ENCODE measurements at places on chromosomes 12 and 14.

DNA sequence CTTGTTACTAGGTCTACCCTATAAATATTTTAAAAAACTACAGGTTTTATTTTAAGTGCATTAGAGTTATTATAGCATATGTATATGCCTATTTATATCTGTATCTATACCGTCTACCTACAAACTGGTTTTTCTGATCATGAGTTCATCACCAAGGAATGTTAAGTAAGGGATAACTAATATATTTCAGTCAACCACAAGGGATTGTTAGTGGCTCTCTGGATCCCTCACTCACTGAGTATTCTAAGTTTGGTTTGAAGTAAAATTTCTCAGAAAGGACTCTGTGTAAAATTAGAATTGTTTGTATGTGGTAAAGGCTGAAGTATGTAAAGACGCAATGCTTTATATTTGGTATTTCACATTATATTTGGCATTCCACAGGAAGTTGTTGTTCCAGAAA, 4.8 kb downstream of the EPYC start:
- DNase-seq: no peak

- no peak for DNase-seq
These were observed 140.9 kb downstream of the TBX5 start for GRCh38 chr12:114265036-114265435.

DNA sequence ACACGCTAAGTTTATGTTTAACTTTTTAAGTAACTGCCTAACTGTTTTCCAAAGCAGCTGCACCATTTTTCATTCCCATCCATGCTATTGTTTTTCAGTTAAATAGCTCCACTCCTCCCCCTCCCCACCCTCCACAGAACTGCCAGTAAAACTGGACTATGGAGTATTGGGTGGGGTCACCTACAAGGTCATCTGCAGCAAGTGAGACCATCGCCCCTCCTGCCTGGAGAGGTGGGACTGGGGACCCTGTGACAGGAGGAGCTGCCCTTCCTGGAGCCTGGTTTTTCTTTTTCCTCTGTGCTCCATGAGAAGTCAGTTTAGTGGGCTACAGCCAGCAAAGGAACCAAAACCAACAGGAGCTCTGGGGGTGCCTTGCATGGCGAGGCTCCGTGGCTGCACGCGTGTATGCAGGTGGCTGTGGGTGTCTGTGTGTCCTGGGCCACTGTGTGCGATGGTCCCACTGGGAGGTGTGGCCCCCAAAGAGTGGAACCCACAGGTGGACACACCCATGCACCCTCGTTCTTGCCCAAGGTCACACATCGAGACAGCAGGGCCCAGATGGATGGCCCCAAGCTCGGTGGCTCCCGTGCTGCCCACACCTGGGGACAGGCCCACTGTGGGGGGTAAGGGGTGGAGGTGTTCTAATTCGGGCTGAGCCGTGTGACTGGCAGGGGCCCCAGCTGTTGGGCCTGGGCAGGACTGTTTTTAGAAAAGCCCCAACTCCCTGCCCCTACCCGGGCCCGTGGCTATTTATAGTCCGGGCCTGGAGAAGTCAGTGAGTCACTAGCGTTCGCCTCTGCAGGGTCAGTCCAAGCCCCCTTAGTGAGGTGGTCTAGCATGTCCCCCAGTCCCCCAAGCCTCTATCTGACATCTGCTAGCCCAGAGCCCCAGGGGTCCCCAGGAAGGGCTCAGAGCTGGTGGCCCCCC, 2.3 kb upstream of the ADSS1 start:
- DNase-seq: no peak

DNA sequence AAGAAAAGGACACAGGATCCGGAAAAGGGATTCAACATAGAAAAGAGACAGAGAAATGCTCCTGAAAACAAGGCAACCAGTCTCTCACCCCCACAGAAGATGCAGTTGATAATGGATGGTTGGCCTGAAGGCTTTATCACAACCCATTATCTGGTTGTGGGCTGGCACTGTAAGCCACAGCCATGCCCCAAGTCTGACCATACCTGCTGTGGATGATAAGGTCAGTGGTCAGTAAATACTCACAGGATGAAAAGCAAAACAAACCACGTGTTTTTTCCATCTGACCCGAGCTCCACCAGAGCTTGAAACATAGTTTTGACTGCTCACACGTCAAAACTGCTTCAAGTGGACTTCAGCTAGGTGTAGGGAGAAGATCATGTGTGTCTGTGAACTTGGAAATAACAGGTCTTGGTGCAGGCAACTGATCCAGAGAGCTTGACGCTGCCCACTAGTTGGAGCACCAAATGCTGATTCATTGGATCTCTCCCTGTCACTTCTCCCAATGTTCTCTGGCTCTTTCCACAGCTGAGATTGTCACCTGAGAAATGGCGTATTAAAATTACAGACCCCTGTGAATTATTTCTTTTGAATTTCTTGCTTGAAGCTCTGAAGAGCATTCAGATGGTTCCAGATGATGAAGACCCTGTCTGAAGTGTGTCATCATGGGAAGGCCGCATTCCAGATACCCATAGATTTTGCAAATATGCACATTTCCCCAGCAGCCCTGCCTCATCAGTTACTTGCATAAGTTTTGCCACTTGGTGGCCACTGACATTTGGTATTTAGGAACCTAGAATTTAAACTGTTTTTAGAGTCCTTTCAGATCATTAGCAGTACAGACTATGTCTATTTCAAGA, 8.5 kb downstream of the TMEM233 start:
- no peak for DNase-seq

DNA sequence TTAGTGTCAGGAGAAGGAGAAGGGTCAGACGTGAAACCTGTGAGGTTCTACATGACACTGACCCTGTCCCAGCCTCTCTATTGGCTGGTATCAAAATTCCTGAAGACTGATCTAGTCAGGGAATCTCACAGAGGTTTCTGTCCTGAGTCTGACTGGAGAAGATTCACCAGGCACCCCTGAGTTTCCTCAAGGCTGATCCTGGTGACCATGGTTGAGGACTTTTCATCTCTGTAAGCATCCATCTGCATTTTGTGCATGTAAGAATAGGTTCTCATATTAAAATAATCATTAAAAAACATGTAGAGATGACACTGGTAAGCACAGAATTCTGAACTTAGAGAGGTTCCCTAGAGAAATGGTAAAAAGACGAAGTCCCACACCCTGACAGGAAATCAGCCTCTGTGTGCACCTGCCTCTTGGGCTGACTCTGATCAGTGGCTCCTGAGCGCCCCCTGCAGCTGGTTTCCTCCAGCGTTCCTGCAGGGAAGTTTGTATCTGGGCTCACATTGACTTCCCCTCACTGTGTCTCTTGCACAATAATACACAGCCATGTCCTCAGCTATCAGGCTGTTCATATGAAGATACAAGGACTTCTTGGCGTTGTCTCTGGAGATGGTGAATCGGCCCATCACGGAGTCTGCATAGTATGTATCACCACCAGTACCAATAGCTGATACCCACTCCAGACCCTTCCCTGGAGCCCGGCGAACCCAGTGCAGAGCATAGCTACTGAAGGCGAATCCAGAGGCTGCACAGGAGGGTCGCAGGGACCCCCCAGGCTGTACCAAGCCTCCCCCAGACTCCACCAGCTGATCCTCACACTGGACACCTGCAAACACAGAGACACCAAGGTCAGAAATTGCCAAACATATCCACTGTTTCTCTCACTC, 991.9 kb downstream of the TMEM121 start:
- DNase-seq: peak; percentile 65

DNA sequence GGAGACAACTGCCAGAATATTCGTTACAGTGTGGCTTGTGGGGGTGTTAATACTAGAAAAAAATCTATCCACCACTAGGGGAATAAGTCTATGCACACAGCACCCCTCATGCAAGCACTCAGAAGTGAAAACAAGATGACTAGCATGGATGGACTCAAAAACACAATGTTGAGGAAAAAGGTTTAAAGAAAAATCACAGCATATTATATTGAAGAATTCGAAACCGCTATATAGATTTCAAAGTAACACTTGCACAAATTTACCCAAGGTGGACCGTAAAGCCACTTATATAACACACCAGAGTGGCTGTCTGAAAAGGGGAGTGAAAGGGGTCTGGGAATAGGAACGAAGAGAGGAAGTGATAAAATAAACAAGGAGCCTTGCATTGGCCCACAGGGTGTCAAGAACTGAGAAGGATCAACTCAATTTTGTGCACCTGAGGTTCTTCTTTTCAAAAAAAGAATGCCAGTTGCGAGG, 544 bp downstream of the ABCD4 start:
- no peak for DNase-seq

GRCh38 chr12:3363608-3364007, 127.4 kb upstream of the PRMT8 start:
- no peak for DNase-seq

DNA sequence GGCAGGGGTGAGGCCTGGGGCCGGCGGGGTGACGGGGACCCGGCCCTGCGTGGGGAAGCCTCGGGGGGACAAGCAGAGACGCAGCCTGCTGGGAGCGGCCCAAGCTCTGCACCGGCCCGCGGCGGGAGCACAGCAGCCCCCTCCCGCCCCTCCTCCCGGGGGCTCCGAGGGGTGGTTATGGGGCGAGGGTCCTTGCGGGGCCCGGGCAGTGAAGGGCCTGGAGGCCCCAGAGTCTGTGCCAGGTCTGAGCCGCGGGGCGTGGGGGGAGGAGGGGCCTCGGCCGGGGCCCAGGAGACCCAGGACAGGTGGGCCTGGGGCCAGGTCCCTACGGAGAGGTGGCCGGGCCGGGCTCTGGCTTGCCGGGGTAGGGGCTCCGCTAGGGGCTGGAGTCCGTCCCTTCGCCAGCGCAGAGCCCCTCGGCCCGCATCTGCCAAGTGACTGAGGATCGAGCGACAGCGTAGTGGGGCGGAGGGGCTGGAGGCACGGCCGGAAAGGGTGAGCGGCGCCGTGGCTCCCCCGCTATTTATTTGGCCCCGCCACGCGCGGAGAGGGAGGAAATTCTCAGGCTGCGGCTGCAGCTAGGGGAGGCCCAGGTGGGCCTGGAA, 495 bp downstream of the TMEM121 start:
- no peak for DNase-seq

DNA sequence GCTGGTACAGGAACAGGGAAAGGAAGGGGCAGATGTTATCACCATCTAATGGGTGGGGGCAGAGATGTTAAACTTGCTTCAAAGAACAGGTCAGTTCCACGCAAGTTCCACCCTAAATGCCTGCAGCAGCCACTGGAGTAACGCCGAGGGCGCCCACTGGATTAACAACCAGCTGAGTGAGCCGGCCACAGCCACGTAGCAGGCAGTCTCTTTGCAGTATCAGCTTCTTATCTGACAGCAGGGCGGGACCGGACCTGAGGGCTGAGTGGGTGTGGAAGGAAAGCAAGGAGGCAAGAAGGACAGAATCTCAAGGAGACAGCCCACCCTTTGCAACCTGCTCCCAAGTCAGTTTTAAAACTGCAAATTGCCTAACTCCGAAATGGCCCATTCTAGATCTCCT, 38.4 kb upstream of the FOXN3 start:
- no peak for DNase-seq

DNA sequence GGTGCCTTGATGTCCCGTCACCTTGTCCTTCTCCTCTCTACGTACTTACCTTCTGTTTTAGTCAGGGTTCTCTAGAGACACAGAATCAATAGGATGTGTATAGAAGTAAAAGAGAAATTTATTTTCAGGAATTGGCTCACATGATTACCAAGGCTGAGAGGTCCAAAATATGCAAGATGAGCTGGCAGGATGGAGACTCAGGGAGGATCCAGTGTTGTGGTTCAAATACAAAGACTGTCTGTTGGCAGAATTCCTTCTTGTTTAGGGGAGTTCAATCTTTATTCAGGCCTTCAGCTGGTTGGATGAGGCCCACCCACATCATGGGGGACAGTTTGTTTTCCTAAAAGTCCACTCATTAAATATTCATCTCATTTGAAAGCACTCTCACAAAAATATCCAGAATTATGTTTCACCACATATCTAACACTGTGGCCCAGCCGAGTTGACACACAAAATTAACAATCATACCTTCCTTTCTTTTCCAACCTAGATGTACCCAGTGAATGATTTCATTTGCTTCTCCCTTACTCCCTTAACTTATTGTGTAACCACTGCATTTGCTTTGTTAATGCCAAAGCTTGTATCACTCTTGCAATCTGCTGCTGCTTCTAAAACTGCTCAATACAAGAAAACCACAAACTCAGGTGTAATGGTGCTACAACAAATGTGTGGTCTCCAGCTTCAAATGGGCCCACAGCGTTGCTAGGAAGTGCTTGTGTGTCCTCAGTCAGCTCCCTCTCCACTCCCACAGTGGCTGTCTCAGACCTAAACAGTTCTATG, 195.4 kb upstream of the ARHGAP5 start:
- no peak for DNase-seq

DNA sequence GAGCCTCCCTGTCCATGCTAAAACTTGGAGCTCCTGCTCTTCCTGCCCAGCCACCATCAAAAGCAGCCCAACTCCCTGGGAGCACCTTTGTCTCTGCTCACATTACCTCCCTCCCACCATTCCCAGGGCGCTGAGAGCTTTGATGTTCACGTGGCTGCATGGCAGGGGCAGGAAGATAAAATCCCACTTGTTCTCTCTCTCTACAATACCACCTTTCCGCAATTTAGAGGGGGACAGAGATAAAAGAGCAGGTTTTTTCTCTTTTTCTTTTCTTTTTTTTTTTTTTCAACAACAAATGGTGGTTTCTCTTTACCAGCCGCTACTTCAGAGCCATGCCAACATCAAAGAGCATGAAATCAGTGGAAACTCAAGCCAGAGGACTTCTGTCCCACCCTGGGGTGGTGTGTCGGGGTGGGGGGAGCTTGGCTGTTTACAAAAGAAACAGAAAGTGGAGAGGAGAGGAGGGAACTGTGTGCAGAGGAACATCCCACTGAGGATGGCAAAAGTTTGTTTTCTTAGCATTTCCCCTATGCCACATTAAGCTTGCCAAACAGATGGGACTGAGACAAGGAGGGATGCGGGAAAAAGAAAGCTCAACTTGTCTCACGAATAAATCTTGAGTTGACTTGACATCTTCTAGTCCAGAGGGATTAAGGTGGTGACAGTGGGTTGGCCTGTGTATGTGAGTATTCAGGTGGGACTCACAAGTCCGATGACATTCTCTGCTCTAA, 103.7 kb upstream of the NUDT4 start:
- DNase-seq: no peak

GRCh38 chr14:65280653-65281052, 131.9 kb upstream of the FUT8 start:
- DNase-seq: no peak

DNA sequence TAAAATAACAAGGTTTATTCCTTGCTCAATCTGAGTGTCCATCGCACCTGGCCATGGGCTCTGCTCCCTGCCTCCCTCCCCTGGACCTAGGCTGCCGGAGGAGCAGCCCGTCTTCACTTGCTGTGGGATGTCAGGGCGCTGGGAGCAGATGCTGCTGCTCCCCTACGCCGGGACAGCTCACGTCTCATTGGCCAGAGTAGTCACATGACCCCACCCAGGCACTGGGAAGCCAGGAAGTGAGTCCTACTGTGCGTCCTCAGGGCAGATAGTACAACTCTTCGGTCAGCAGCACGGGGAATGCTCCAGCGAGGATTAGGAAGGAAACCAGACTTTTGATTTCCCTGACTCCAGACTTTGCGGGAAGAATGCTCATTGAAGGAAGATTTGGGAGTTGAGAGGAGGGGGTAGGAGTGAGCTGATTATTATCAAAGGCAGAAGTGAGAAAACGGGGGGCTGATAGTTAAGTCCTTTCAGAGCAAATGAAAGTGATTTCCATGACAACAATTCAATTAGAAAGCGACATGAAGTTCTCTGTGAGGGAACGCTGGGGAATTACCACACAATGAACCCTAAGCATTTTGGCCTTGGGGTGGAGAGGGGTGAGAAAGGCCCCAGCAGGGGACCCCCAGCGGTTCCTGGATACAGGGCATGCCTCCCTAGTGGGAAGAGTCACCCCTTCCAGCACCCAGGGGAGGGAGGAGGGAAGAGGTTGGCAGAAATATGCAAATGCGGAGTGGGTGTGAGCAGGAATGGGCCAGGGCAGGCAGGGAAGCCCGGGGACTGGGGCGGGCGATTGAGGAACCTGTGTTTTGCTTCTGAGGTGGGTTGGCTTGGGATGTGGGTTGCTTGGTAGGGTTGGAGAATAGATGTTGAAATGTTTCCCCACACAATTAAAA, 215.5 kb downstream of the AACS start:
- no peak for DNase-seq
